ENCODE measurements at places on chromosomes 2 and 18. TPM values are rescaled to one million over a fixed set of nuclear protein-coding genes. Genes with fewer than 3 reads are reported as not detected.

- DNase-seq: no peak
Measured at GRCh38 chr2:178632729-178633128, 152.5 kb downstream of the PLEKHA3 start.

The IL1RN gene
- not detected for total RNA-seq

GRCh38 chr2:106223347-106223746 is 29.2 kb upstream of the UXS1 start:
- peak; percentile 11 for DNase-seq

GRCh38 chr2:33606100-33606499 is 7.0 kb upstream of the FAM98A start:
- DNase-seq: no peak

DNA sequence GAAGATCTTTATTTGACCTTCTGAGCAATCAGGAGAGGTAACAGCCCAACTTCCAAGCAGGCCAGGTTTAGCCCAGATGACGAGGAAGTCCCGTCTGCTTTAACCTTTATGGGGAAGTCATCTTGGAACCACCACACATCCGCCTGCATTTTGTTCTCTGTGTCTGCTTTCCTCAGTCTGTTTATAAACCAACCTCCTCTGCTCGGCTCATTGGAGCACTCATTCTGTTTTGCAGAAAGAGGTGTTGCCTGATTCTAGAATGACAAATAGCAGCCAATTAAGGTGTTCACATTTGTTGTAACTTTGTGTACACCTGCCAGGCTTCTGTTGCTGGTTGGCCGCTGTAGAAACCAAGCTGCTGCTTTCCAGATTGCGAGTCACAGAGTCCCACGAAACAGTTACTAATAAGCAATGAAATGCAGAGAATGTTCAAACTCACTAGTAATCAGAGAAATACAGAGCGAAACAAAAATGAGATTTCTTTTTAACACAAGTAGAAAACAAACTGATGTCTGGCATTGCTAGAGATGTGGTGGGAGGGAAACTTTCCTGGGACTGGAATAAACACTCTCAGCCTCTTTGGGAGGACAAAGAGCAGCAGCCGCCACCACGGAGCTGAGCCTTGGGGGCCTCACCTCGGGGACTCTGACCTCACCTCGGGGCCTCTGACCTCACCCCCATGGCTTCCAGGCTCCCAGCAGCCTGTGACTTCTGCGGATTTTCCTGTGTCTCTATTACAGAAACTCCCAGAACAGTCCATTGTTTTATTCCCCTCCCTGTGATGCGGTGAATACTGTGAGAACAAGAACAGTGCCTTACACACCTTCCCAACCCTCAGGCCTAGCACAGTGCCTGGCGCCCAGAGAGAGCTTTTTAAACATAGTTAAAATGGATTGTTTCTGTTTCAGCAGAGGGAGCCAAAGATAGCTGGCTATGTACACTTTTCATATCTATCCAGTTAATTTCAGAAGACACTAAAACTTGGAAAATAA is 64.0 kb downstream of the MBP start:
- peak; percentile 43 for DNase-seq

The MC5R gene
- not detected for total RNA-seq

The SPATA3 gene
- not detected for total RNA-seq

GRCh38 chr2:155633060-155633839 is 699.3 kb downstream of the NR4A2 start:
- DNase-seq: no peak

DNA sequence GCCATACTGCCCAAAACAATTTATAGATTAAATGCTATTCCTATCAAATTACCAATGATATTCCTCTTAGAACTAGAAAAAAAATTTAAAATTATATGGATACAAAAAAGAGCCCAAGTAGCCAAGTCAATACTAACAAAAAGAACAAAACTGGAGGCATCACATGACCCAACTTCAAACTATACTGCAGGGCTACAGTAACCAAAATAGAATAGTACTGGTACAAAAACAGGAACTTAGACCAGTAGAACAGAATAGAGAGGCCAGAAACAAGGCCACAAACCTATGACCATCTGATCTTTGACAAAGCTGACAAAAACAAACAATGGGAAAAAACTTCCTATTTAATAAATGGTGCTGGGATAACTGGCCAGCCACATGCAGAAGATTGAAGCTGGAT is 86.1 kb upstream of the KYNU start:
- DNase-seq: no peak

- DNase-seq: no peak
Measured at GRCh38 chr2:217911283-217912097, 91.3 kb downstream of the TNS1 start.

DNA sequence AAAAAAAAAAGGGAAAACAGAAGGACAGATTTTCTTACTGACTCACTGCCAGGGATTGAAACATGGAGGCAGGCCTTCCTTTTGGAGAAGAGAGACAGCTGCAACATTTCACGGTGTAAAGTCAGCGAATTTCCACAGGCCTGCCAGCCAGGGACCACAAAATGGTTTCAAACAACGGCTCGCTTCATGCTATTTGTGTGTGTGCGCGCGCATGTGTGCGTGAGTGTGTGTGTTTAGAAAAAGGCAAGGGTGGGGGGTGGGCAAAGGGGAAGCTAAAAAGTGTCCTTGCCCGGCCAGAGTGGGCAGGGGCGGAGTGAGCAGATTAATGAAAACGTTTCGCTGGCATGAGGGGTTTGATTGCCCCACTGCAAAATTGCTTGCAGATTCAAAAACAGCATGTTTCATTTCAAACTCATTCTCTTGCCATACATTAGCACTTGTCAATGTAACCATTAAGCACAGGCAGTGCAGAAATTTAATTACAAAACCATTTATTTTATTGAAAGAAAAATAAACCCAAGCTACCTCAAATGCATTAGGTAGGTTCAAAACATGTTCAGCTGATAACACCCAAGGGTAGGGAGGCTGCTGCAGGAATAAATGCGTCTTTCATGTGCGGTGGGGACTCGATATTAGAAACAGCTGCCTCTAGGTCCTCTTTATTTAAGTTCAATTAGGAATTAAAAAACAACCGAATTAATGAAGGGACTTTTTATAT is 182.1 kb upstream of the SIX2 start:
- DNase-seq: no peak

GRCh38 chr18:29087616-29088246 is 910.8 kb upstream of the CDH2 start:
- DNase-seq: no peak

DNA sequence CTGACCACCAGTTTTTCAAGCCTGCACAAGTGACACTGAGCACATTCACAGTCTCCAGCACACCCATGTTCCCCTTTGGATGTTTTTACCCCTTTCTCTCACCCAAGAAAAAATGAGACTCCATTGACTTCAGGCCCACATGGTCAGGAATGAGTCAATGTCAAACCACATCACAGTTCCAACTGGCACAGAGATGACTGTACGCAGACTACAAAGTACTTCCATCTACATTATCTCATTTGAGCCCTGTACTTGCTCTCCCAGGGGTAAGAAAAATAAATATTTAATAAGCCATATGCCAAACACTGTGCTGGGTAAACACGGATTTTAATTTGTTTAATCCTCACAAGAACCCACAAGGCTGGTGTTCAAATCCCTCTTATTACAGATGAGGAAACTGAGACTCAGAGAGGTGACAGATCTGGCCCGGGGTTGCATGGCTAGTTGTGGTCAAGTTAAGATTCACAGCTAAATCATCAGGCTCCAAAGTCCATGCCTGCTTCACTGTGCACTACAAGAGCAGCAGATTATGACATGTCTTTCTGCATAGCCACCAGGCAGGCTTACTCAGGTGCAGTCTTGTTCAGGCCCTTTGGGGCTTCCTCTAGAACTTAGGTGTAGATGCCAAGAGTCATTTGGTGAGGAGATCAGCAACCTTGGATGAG is 106.1 kb downstream of the TXNL1 start:
- no peak for DNase-seq

The GEN1 gene
- 42.5 TPM for total RNA-seq

GRCh38 chr2:71804281-71804751 is 343.3 kb downstream of the CYP26B1 start:
- DNase-seq: no peak

The TTN gene
- total RNA-seq: 0.53 TPM

DNA sequence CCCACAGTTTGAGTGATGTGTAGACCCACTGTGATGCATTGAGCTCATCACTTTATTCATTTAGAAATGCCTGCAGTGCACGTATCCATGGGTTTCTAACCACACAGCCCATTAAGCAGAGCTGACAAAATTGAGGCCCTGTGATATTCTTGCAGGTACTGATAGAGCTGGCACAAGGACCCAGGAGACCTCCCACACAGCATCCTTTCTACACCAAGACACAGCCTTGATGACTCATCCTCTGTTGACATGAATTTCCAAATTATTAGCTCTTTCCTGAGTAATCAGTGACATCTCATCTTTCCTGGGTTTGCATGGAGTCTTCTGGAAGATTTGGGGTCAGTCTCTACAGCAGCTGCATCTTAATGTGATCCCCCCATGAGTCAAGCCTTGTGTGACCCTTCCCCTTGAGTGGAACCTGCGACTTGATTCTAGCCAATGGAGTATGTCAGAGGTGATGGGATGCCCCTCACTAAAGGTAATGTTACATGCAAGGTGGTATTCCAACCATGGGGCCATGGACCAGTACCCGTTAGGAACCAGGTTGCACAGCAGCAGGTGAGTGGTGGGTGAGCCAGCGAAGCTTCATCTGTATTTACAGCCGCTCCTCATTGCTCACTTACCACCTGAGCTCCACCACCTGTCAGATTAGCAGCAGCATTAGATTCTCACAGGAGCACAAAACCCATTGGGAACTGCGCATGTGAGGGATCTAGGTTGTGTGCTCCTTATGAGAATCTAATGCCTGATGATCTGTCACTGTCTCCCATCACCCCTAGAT is 181.1 kb upstream of the ARL4C start:
- no peak for DNase-seq

- no peak for DNase-seq
Measured at GRCh38 chr2:38432820-38433606, 55.9 kb upstream of the ATL2 start.

The DCC gene
- 0.41 TPM for total RNA-seq

DNA sequence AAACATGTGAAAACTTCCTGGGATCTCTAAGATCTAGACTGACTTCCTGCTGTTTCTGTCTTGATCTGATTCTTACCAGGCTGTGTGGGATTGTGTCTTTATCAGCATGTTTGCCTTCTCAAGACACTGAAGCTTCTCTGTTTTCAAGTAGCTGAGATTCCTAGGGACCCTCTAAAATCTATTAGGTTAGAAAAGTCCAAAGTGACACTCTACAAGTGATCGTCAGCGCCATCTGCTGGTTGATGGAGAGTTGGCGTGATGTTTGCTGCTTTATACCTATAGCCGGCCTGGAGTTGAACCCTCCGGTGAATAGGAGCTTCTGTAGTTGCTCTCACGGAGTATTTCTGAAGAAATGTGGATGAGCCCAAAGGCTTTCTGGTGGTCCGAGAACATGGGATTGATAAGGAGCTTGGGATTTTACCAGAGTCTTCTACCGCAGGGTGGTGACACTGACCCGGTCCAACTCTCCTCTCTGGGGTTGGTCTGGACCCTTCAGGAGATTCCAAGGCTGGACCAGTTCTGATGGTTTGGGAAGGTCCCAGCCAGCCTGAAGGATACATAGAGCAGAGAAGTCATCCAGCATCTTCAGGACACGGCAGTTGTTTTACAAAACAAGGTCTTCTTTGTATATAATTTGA is 96.0 kb upstream of the TTC39C start:
- peak; percentile 90 for DNase-seq

The KCTD18 gene
- total RNA-seq: 9.5 TPM

The ENOSF1 gene
- 29.7 TPM for total RNA-seq

The CNTNAP5 gene
- not detected for total RNA-seq

- DNase-seq: no peak
Measured at GRCh38 chr2:88760819-88761598, 69.5 kb downstream of the RPIA start.

- no peak for DNase-seq
Measured at GRCh38 chr2:217436386-217436785, 566.4 kb downstream of the TNS1 start.

- no peak for DNase-seq
Measured at GRCh38 chr2:159895258-159896065, 97.5 kb upstream of the CD302 start.

DNA sequence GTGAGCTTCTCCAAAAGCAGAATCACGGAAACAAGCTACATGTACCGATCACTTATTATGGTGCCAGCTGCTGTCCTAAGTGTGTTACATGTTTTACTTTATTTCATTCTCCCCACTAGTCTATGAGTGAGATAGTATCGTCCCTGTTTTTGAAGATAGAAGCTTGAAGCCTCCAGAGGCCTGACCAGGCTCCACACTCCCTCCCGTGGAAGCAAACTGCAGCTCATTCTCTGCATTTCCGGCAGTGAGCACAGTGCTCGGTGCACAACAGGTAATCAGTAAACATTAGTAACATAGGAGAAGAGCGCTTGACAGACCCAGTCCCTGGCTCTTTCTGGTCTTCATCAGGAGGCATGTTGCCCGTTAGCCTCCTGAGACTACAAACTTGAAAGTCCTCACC is 72.9 kb downstream of the ZBTB7C start:
- DNase-seq: no peak

DNA sequence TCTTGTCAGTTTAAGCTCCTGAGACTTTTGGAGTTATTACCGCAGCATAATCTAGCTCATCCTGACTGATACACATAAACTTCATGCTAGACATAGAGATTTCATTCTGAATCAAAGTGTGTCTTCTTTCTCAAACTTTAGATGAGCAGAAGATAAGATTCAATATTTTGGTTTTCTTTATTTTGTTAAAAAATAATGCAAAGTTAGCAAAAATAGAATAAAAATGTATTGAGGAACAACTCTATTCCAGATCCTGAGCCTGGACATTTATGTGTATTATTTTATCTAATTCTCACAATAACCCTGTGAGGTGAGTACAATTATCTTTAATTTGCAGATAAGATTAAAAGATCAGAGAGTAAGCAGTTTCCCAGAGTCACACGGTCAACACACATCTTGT is 38.4 kb downstream of the KLHL14 start:
- DNase-seq: no peak

DNA sequence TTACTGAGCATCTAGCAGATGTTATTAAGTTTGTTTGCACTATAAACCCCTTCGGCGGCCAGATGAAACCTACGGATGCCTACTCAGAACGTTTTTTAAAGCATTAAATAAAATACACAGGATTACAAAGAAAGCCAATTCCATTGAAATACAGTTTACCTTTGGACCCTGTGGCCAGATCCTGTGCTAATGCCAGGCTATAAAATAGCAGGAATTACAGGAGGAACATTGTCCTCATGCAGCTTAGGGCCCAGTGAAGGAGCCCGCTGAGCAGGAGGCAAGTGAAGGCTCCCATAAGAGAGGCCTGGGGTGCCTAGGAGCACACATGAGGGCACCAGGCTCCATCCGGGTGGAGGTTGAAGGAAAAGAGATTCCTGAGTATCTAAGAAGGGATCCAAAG is 310.4 kb downstream of the MTX2 start:
- DNase-seq: no peak

The DHRS9 gene
- not detected for total RNA-seq
